ENCODE measurements at places on chromosomes 3 and 15.
A peak's percentile ranks its signal among the peaks of the same experiment; 100 is the strongest.

DNA sequence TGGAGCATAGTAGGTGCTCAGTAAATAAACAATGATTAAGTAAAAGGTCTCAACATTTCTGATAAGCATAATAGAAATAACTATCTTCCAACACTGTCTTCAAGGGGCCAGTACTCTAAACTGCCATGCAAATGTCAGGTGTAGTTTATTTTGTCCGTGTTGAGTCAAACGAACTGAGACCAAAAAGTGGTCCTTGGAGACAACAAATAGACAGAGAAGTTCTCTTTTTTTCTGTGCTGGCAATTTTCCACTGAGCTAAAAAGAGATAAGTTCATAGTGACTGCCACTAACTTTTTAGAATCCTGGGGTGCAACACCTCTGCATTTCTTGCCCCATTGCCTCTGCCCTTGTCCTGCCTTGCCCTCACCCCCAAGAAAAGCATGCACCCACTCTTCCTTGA, 14.7 kb upstream of the MBNL1 start:
- DNase-seq: no peak

DNA sequence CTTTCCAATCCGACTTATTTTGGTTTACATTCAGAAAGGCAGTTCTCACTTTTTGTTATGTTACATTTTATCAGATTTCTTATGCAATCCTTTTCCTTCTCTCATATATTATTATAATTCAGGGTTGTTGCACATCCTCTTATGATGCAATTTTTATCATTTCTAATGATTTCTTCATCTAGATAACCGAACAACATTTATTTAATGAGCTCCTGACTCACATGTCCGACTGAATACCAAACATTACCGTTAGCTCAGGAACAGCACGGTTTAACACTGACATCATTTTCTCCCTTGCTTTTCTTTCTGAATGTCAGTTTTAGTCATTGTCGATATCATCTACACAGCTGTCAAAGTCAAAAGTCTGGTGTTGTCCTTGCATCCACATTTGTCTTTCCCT, 199.2 kb downstream of the BCHE start:
- no peak for DNase-seq

DNA sequence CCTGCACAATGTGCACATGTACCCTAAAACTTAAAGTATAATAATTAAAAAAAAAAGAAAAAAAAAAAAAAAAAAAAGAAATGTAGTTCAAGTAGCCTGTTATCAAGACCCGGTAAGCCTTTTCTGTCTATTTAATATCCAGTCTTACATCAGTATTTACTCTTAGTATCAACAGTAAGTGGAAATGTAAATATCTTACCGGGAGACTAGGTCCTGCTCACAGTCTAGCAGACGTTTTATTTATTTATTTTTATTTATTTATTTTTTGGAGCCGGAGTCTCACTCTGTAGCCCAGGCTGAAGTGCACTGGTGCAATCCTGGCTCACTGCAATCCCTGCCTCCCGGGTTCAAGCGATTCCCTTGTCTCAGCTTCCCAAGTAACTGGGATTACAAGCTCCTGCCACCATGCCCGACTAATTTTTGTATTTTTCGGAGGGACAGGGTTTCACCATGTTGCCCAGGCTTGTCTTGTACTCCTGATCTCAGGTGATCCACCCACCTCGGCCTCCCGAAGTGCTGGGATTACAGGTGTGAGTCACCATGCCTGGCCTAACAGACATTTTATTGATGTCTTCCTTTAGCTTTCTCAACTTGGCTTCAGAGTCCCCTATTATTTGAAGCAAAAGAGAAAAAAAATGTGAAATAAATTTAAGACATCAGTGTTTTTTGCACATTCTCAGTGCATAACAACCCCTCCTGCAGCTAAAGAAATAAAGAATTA, 19.9 kb downstream of the C2CD4B start:
- no peak for DNase-seq

- DNase-seq: no peak
These were observed 194.3 kb downstream of the NSUN3 start for GRCh38 chr3:94256888-94257813.

- DNase-seq: no peak
These were observed 46.2 kb downstream of the NRG4 start for GRCh38 chr15:75966073-75966472.

DNA sequence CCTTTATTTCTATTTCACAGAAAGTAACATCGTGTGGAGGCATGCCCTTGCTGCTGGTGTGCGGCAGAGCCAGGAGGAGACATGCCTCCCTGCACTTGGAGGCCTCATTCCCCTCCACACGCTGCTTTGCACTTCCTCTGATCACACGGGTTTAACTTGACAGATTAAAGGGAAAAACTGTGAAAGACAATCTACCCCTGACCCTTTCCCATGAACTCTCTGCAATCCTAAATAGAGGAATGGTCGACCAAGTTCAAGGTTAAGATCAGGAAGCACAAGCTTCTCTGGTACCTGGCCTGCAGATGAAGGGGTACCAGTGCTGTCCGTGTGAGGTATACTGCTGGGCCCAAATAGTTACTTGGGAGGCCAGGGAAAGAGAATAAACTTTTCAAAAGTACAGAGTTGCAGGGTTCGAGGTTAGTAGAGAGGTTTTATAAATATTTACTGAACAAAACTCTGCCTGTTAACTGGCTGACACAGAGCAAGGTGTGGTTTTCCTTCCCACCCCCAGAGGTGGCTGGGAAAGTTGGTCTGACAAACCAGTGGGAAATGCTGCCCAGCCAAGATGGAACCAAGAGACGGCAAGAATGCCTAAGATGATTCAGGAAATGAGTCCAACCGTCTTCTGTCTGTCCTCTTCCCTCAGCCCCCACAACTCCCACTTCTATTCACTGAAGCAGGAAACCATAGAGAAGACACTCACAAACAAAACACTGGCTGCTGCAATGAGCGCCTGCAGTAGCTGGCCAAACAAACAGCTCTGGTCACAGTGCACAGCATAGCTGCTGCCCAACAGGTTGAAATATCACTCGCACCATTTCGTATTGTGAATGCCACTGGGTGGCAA, 79.6 kb downstream of the IGF2BP2 start:
- DNase-seq: no peak

DNA sequence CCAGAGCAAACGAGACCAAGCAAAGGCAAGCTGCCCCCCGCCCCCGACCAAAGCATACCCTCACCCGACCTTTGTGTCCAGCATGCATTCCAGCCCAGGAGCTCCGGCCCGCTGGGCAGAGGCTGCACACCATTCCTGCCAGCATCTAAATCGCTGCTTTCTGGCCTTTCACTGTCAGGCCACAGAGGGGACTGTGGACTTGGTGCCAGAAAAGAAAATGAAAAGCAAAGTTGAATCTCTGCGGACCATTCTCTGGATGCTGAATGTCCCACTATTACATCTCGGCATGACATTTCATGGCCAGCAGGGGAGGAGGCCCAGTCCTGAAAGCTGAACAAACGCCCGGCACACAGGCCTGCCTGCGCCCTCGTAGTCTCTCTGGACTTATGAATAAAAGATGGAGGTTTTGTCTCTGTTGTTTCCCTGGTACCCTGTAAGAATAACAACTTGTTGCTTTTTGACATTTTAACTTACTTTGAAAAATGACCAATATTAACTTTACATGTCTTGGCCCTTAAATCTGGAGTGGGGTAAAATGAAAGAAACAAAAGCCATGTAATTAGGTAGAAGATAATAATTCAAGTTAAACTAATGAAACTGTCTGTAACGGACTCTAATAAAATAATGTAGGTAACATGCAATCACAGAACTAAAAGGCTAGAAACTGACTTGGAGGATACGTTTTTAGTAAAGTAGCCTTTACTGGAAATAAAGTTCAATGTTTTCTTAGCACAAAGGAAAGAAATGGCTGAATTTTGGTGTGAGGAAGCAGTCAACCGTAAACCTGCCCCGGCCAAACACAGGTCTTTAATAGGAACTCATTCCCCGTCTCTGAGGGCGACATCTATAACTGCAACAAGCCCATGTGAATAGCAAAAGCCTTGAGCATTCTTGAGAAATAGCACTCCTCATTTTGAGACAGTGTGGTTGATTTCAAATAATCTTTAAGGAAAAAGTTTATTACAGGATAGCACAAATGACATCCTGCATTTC, 12.7 kb downstream of the IL17RD start:
- DNase-seq: no peak

- no peak for DNase-seq
These were observed 45.1 kb upstream of the MAGI1 start for GRCh38 chr3:66083784-66084213.

- DNase-seq: no peak
These were observed 14.0 kb upstream of the PCCB start for GRCh38 chr3:136236109-136236508.

DNA sequence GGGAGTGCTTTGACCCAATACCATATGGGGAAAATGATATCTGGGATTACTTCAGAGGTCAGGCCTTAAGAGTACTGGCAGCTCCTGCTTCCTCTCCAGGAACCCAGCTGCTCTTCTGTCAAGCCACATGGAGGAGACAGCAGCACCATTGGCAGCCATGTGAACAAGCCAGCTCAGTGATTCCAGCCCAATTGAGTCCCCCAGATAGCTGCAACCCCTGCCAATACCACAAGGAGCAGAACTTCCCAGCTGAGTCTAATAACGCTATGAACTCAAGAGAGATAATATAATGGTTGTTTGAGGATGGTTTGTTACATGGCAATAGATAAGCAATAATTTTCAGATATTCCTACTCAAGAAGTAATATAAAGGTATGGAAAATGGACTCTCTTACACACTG, 126.8 kb upstream of the CPNE4 start:
- DNase-seq: no peak

- DNase-seq: no peak
These were observed 24.0 kb downstream of the TGFBR2 start for GRCh38 chr3:30630238-30631030.

- DNase-seq: no peak
These were observed 4.7 kb downstream of the PIK3CB start for GRCh38 chr3:138829886-138830510.

GRCh38 chr3:149466192-149466591, 8.3 kb upstream of the TM4SF4 start:
- DNase-seq: no peak

GRCh38 chr3:157029365-157029790, 130.6 kb downstream of the CCNL1 start:
- DNase-seq: peak; percentile 40

GRCh38 chr3:42688016-42688415, 2.7 kb downstream of the KLHL40 start:
- no peak for DNase-seq

DNA sequence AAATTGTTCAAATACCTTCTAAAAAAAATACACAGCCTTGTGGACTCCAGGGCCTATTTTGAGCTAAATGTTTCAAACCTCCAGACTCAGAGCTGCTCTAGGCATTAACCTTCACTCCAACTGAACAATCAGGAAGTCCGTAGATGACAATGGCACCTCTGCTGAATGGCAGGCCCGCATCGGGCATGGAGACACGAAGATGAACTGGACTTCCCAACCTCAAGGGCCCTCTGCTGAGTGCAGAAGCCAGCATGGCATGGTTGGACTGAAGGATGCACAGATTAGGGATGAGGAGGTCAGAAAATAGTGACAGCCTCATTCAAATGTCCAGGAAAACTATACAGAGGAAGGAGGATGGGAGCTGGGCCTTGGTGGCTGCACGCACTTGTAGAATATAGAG, 2.2 kb downstream of the FAM174B start:
- DNase-seq: no peak

- DNase-seq: no peak
These were observed 7.1 kb upstream of the GOLIM4 start for GRCh38 chr3:168102735-168103410.

DNA sequence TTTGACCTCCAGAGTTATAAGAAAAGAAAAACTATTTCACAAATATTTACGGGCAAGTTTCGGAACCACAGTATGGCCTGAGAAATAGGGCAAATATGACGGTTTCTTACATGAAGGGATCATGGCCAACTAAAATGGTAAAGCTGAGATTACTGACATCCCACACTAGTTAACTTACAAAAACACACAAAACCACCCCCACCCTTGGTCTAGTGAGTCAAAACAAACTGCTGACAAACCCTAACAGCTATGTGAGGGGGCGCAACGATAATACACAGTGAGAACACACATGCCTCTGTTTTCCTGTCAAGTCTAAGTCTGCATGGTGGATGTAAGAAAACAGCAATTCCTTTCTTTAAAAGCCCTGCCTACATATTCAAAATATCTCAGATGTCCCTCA, 32.3 kb downstream of the CBLB start:
- peak; percentile 24 for DNase-seq

GRCh38 chr3:46733026-46733800, 15.5 kb upstream of the PRSS50 start:
- DNase-seq: no peak

DNA sequence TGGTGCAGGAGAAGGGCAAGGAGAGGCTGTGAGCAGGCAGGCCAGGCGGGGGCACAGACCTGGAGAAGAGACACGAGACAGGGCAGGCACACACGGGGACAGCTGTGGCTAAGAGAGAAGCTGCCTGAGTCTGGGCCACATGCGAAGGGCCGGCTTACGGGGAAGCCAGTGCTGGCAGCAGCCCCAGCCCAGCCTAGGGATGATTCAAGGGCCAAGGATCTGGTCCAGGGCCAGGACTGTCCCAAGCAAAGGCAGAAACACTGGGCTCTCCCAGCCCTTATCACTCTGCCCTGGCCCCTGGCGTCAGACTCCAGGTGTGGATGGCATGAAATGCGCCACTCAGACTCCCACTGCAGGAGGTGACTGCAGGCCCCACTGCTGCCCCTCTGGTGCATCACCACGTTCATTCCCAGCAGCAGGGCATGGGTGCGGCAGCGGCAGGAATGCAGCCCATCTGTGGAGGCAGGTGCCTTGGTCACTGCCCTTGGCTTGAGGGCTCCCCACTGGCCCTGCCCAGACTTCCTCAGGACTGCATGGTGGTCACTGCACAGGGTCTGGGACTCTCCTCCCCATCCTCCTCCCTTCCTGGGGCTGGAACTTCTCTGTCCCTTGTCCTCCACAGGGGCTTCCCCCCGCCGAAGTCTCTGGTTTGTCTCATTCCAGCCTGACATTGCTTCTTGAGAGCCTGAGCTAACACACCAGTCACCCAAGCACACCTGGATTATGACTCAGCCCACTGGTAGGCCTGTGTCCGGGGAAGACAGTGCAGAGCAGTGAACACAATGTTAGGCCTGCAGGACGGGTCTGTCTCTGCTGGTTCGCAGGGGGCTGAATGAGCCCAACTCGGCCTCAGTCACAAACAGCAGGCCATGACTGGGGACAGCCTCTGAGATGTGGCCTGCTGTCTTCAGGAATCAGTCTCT, 69.3 kb downstream of the TBC1D2B start:
- DNase-seq: no peak

DNA sequence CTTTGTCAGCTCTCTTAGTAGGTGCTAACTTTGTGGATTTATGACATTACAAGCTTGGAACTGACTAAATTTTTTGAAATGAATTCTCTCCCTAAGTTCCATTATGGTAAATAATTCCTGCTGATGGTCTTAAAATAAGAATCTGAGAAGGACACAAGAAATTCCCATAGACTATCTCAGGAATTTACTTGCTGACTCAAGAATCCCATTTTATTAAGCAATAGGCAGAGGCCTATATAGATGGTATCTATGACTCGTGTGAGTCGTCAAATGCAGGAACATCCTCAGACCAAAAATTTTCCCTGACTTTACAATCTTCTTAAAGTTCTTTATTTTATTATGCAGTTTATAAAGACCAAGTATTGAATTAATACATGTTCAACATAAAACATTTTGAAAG, 30.7 kb upstream of the CBLB start:
- no peak for DNase-seq

All from CD4-positive, alpha-beta T cell treated with Interferon alpha-2 for 1 hour (primary cell).